Amniotic stem cell (primary cell): ENCODE measurements at places on chromosomes 2 and 18.

DNA sequence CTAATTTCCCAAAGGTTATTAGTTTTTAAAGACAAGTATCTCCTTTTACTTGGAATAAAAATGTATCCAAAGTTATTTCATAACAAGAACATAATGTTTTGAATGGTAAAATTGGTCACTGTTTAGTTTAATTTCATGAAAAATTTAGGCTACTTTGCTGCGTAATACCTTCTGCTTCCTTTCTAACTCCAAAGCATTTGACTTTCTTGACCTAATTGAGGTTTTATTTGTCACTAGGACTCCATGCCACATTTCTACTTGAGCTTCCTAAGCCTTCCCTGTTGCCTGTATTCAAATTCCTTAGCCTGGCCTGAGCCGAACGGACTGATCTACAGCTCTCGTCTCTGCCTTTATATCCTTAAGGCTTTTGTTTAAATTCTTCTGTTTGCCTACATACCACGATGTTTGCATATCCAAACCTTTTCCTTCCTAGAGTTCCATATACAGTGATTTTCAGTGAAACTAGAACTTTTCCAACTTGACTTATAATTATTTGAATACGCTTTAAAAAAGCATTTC, 25.1 kb downstream of the ARMC9 start:
- no peak for DNase-seq

DNA sequence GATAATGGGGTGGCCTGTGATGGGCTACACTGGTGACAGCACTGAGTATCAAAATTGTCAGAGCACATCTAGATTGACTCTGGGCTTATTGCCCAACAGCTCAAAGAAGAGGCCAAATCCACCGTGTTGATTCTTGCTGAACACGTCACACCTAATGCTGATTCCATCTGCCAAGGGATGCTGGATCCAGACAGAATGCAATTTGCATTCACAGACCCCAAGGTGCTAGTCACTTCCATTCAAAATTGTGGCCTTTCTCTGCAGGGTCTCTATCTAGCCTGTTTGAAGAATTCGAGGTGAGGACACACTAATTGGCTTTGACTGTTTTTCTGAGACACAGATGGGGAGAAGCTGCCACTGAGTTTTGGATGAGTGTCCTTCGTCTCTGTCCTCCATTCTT, 13.5 kb upstream of the GPR39 start:
- DNase-seq, result no peak

GRCh38 chr2:188326669-188327301, 35.1 kb downstream of the GULP1 start:
- DNase-seq, result no peak

- no peak for DNase-seq
These were observed 64.5 kb upstream of the HDAC4 start for GRCh38 chr2:239465017-239466001.

DNA sequence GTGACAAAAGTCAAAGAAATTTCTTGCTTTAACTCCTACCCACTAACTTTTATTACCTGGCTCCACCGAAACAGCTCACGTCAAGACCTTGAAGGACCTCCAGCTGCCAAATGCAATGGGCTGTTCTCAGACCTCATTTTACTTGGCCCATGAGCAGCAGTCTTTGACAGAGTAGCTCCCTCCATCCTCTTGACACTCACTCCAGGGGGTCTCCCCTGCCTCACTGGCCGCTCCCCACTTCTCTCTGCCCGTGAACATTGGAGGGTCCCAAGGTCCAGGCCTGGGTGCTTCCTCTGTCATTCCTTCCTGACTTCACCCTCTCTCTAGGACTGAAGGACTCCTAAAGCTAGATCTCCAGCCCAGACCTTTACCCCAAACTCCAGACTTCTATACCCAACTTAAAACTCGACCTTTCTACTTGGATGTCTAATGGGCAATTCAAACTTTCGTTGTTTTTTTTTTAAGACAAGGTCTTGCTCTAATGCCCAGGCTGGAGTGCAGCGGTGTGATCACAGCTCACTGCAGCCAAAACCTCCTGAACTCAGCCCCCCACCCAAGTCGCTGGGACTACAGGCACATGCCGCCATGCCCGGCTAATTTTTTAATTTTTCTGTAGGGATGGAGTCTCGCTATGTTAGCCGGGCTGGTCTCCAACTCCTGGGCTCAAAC, 92.9 kb upstream of the ST3GAL5 start:
- DNase-seq, result no peak

DNA sequence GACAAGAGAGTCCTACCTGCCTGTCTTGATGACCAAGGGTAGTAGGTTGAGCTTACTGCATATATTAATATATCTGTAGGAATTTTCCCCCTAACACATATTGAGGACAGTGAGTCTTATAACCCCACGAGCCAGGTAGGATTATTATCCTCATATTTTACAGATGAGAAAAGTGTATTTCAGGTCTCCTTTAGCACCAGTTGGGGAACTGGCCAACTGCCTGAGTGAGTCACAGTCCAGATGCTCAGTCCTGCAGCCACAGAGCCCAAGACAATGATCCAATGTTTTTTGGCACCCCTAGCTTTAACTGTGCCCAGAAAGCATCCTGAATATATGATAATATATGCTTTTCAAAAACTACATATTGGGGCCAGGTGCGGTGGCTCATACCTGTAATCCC, 30.8 kb upstream of the GLS start:
- DNase-seq, result no peak

GRCh38 chr18:12828116-12829051, 55.7 kb downstream of the PTPN2 start:
- DNase-seq, result no peak

- no peak for DNase-seq
These were observed 6.4 kb upstream of the TNS1 start for GRCh38 chr2:218009231-218009630.

DNA sequence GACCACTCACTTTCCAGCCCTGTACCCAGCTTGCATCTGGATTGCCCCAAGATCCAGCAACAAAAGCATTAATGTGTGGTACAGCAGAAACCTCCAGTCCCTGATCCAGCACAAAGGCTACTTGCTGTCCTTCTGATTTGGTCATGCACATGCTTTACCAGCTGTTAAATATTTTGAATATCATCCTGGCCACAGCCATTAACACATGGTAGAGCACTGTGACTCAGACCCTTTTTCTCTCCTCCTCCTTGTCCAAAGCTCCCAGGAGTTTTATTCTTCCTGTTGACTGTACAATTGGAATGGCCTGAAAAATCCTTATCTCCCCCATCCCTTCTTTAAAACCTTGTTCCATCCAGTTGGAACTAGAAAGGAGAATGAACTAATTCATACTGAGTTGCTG, 419.7 kb upstream of the TNP1 start:
- peak; percentile 66 for DNase-seq

DNA sequence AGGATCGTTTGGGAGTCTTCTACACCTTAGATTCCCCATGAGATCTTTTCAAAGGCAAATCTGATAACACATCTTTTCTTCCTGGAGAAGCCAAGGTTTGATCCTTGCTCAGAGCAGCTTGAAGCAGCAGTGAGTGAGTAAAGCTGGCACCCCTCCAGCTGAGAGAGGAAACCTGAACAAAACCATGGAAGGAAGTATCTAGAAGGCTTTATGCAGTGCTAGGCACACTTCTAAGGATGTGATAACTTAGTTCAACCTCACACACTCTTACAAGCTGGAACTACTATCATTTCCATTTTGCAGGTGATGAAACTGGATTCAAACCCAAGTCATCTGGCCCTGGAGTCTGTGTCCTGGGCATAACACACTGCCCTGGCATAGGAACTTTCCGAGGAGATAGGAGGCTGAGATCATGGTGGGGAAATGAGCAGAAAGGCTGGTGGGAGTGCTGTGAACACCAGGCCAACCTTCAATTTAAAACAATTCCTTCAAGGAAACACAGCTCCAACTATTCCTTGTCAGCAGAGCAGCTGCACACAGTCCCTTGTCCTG, 71.2 kb downstream of the CTAGE1 start:
- DNase-seq, result no peak

DNA sequence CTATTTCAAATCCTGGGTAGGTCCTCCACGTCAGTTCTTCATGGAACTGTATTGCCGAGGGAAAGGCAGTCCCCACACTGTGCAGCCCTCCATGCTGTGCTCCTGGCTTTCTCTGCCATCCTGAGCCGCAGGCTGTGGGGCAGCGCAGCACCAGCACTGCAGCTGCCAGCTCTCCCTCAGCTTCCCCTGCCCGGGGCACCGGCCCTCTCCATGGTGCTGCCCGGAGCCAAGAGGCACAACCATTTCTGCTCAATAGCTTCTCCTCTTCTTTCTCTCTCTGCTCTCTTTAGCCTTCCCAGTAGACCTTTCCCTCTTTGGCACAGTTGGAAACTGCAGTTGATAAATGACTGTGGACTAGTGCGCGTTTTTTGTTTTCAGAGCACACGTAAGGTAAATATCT, 12.1 kb downstream of the ANKRD23 start:
- DNase-seq, result no peak

- DNase-seq, result no peak
These were observed 188.6 kb downstream of the ARL4C start for GRCh38 chr2:234308073-234308812.

DNA sequence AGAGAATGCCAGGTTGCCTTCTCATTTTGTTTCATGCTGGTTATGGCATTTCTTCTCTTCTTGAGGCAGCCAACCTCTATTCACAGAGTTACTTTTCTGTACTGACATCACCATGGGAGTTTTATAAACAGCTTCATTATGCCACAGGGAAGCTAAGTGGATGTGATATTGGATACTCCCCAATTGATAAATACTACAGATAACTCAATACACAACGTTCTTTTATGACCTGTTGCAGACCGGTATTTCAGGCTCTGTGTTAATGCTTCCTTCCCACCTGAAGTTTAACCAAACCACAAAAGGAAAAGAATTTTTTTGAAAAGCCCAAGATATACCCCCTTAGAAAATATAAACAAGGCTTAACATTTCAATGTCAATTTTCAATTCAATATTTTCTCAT, 258.3 kb upstream of the SOX11 start:
- DNase-seq, result no peak

GRCh38 chr18:76495435-76496193, 572 bp upstream of the ZNF516 start:
- DNase-seq, result no peak

DNA sequence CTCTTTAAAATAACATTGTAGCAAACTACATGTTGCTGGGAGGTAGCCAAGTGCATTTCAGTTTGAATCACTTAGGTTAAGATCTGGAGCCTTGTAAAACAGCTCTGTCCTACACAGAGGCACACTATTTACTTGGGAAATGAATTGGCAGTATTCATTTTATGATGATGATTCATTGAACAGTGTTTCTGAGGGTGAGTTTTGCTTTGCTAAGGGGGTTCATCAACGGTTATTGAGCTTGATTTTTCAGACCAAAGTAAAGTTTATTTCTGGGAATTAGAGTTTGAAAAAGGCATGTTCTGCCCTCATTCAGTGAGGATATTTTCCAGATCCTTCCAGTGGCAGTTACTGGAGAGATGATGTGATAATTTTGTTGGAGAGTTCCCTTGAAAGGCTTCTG, 55.6 kb downstream of the CCDC85A start:
- no peak for DNase-seq

DNA sequence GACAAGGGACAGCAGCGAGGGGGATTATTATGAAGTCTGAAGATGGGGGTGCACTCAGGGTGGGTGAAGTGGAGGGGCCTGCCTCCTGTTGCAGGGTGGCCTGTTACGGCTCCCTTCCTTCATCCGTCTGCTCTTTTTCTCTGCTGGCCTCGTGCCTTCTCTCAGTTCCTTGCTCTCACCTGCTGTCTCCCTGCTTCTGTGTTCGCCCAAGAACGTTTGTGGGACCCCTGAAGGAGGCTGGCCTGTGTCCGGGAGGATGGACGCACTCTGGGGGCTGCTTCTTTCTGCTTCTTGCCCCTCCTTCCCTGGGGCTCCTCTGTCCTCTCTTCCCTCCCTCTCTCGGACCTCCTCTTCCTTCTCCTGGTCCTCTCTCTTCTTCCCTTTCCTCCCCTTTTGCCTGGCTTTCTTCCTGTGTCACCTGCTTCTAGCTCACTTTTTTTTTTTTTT, 13.8 kb downstream of the MROH2A start:
- no peak for DNase-seq

- DNase-seq, result no peak
These were observed 14.4 kb downstream of the CLEC4F start for GRCh38 chr2:70806013-70806412.

GRCh38 chr2:23285091-23285800, 99.7 kb upstream of the KLHL29 start:
- DNase-seq, result no peak

GRCh38 chr2:43309935-43310334, 83.5 kb upstream of the ZFP36L2 start:
- no peak for DNase-seq

GRCh38 chr2:24635181-24635580, 144.1 kb downstream of the NCOA1 start:
- DNase-seq, result no peak

DNA sequence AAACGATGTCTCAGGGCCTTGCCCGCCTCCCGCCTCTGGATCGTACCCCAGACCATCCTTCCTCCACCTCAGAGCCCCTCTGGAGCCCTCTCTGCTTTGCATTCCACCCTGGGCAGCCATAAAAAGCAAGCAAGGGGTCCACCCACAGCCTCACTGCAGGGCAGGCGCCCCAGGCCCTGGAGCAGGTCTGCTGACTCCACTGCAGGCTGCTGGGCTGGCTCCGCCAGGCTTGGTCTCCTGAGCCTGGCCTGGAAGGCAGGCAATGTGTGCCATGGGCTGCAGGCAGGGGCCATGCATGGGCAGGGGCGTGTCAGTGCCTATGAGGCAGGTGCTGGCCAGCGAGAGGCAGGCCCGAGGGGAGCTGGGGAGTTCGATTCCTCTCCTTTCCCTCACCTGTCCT, 186.0 kb downstream of the ANKRD30B start:
- no peak for DNase-seq

GRCh38 chr2:12151716-12152115, 405.3 kb downstream of the LPIN1 start:
- DNase-seq, result no peak

- no peak for DNase-seq
These were observed 999 bp upstream of the IL36B start for GRCh38 chr2:113053666-113054065.

- DNase-seq, result no peak
These were observed 44.0 kb upstream of the LRRTM4 start for GRCh38 chr2:77566131-77566530.

DNA sequence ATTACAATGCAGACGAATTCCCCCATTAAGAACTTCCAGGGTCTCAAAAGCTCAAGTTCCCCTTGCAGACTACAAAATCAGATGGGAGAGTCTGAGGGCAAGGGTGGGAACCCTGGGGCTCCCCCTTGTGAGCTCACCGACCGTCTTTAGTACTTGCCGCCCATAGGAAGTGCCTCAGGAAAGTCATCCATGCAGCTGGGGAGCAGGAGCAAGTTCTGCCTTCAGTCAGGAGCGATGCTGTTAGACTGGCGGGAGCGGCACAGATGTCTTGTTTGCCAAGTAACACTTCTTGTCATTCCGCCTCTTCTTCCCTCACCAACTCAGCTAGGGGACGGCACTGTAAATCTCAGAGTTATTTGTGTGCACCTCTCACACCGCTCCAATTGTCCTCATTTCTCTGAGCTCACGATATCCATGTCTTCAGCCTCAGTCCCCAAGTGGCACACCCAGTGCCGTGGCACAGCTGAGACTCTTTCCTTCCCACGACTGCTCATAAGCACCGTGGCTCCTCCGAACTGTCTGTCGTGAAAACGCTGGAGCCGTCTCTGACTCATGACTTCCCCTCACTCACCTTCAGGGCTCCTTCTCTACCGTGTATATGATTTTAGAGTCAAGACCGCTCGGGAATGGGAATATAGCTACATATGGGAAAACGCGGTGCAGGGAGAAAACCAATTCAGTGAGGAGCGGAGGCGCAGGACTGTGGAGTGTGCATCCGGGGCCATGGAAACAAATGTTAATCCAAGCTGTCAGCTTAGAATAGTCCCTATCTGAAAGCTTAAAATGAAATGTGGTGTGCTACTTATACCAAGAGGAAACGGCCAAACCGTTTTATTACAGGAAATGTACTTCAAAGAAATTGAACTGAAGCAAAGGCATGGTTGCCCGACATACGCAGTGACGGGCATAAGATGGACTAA, 34.0 kb downstream of the UXS1 start:
- no peak for DNase-seq
